ENCODE measurements at places on chromosomes 13 and 19.

- DNase-seq = no peak
Measured at GRCh38 chr13:28401303-28402056, 93.4 kb downstream of the FLT1 start.

DNA sequence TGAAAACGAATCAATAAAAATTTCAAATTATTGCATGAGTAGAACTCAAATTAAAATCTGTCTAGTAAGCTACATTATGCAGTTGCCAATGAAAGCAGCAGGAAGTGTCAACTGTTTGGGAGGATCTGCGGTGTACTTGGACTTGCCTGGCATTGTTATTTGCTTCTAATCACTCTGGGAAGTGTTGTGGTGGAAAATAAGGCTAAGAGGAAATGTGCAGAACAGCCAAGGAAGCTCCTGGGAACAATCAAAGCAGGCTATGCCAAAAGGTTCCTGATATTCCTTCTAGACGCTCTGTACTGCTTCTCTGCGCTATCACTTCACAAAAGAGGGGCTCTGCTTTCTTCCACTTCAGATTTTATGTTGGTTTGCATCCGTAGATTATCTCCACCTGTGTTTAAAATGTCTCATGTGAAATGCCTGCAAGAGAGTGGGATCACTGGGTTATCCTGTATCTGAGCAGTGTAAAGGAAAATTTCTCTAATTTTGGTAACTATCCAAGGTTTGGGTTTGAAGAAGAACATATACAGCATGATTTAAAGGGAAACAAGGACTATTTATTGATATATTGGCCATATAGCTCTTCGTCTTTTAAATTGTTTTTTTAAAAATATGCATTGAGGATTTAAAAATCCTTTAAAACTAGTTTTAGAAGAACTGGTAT is 182.7 kb upstream of the CSNK1A1L start:
- DNase-seq = no peak

DNA sequence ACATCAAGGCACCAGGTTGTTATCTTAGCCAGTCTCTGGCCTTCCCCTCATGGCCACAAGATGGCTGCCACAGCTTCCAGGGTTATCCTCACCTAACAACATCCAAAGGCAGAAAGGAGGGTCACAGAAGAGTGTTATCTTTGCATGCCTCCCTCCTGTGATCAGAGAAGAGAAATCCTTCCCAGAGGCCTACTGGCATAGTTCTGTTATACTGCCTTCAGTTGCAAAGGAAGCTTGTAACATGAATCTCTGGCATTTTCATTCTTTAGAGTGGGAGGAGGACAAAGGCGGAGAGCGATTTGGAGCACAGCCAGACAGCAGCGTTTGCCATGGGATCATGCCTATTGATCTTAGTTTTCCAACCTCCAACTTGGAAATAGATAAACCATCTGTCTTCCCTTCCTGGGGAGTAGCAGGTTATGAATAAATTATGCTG is 135.7 kb downstream of the DNAJC15 start:
- DNase-seq = no peak

GRCh38 chr13:108495646-108496361 is 133.6 kb upstream of the MYO16 start:
- no peak for DNase-seq

DNA sequence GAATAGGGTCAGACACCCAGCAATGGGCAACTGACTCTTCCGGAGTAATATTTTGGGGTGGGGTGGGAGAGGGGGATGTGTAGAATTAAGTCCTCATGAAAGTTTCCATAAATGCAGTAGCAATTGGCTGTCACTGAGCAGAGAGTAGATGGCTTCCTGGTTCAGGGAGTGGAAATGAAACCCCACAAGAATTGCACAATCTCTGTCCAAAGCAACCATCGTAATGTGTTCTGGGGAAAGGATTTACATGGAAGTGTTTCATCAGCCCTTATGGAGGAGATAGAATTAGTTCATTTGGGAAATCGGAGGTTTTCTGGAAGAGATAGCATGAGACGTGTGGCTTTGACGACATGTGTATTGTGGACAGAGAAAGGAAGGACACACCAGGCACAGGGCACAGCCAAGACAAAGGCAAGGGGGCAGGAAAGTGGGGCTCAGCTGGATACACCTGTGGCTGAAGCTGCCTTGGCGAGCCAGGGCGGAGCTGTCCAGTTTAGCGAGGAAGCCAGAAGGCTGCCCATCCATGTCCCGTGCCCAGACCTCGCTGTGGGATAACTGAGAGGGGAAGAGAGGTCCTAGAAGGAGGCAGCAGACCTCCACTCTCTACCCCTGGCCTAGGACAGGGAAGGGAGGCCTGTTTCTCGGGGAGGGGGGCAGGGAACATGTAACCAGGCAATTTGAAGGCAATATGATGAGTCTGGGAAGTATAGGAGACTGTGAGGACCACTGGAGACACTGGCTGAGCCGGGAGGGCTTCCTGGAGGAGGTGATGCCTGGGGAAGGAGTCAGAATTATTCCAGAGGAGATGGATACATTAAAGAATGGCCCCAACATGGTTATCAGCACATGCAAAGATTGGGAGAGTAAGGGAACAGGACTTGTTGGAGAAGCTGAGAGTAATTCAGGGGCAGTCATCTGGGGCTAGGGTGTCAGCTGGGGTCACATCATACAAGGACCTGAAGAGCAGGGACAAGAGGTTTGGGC is 2.6 kb upstream of the CLEC4G start:
- DNase-seq = no peak

GRCh38 chr19:56507446-56508289 is at the start of gene ZNF471:
Gene ZNF471 (plus strand): TSS chr19:56507855. CDS start chr19:56511572, 3,717 bp downstream.
- DNase-seq = peak; percentile 81

DNA sequence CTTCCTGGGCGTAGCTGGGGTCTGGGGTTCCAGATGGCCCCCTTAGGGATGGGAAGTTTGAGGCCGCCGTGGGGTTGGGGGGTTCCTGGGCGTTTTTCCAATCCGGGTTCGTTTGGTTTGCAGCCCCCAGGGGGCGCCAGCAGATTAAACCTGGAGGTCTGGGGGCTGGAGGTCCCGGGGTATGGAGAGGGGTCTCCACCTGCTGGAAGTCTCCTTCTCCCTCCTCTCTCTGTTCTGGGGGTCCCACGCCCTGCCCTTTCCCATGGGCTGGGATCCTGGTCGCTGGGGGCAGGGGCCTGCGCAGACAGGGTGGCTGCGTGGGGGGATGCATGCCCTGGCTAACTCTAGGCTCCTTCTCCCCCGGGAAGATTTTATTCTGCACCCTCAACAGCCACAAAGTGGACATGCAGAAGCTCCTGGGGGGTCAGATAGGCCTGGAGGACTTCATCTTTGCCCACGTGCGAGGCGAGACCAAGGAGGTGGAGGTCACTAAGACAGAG is 899 bp downstream of the GIPC3 start:
- peak; percentile 83 for DNase-seq

- DNase-seq = no peak
Measured at GRCh38 chr19:12093777-12094176, 29.2 kb downstream of the ZNF844 start.

GRCh38 chr19:50266896-50267295 is 62.3 kb downstream of the KCNC3 start:
- DNase-seq = no peak

GRCh38 chr13:103557878-103558277 is 491.7 kb upstream of the SLC10A2 start:
- DNase-seq = no peak

DNA sequence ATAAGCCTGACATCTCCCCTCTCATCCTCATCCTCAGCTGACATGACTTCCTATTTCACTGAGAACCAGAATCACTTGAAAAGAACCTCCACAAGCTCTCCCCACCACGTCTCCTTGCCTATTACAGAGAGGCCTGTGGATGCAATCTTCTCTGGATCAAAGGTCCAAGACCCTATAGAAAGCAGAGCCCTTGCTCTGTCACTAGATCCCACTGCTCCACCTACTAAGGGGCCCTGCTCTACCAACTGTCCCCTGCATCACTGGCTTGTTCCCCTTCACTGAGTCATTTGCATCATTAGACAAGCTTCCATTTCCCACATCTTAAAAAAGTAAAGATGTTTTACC is 40.8 kb downstream of the RCBTB2 start:
- no peak for DNase-seq

- DNase-seq = no peak
Measured at GRCh38 chr19:41637484-41637883, 10.6 kb upstream of the CEACAM4 start.

- no peak for DNase-seq
Measured at GRCh38 chr13:29508876-29509252, 86.6 kb downstream of the SLC7A1 start.

DNA sequence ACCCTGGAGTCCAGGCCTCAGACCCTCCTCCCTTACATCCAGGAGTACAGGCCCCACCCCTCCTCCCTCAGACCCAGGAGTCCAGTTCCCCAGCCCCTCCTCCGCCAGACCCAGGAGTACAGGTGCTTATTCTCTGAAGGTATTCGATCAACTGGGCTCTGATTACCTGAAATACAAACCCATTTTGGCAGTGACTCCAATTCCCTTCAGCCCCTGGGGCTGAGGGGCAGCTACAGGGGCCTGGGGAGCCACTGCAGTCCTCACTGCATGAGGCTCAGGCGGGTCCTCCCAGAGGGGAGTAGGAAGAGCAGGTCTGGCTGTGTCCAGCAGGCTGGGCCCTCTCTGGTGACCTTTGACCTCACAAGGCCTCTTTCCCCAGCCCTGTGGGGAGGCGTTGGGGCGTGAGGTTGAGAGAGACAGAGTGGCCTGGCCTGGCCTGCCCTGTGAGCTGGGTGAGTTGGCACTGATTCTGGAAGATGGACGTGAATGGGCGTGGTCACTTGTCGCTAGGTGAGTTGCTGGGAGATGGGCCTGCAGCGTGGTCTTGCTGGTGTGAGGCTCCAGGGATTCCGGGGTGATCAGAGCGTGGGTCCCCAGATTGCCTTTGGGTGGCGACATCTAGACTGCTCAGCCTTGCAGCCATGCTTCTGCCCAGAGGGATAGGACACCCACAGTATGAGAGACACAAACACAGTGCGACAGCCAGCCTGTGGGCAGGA is 3.1 kb downstream of the BCAT2 start:
- DNase-seq = no peak

DNA sequence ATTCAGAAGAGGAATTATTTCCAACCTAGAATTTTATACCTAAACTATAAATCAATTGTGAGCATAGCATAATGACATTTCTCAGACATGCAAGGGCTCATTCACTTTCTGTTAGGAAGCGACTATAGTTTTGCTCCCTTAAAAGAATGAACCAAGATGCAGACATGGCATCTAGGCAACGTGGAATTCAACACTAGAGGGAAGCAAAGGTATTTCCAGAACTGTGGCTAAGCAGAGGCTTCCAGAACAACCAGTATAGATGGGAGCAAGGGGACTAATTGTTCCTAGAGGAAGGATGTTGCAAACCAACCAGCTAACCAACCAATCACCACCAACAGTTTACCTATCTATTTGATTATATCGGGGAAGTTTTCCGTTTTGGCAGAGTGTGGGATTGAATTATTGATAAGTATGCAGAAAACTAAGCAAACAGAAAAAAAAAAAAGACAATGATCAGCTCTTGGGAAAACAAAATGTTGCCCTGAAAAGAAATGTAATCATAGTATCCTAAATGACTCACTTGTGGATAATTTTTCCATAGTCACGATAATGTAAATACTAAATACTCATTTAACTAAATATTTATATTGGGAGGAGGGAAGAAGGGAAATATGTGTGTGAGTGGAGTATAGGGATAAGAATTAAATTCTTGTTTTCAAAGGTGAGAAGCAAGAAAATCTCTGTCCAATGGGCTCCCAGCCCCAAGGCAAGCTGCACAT is 21.1 kb downstream of the ARL11 start:
- no peak for DNase-seq

DNA sequence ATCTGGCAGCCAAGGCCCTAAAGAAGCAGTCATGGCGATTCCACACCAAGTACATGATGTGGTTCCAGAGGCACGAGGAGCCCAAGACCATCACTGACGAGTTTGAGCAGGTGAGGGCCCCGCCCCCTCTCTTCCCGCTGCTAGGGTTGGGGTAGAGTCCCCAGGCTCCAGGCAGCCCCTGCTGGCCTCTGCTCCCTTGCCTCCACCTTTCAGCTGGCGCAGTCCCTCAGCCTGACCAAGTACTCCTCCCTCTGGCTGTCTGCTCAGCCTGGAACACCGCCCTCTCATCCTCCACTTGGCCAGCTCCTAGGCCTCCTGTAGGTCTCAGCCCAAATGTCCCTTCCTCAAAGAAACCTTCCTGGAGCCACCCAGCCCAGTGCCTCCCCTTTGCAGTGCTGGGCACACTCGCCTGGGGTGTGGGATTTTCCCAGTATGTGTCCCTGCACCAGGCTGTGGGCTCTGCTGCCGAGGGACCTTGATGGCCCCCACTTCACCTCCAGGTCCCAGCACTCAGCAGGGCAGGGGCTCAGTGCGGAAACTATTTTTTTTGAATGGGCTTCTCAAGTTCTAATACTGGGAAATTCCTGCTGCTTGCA is 5.7 kb downstream of the LENG1 start:
- DNase-seq = no peak

GRCh38 chr13:112918746-112919145 is 50.3 kb upstream of the MCF2L start:
- no peak for DNase-seq

DNA sequence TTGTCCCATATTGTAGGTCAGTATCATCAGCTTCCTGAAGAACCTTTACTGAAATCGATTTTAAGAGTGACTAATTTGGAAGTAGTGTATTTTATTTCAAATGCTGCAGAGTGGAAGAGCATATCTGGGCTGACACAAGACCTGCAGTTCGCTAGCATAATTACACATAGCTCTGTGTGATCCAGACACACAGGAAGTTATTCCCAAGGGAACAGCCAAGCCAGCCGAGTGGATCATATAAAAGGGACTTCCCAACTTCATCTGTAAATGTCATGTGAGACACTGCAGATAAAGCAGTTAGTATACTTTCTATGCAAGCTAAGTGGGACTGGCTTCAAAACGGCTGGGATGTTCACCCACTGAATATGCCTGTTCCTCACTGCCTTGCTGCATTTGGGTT is 760.4 kb downstream of the SLITRK1 start:
- DNase-seq = no peak

DNA sequence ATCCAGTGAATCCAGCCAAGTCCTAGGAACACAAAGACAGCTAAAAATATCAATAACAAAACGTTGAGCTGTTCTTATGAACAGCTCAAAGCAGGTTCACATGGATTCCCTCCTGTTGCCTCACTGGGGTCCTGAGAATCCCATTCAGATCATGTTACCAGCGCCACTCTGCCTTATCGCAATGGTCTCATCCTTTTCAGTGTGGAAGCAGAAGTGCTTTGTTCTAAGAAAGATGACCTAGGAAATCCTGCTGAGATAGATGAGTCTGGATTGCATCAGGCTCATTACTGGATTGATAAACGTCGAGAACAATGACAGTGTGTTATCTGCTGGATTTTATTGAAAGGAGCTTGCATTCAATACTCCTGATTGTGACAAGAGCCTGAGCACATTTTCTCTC is 87.0 kb downstream of the SLAIN1 start:
- DNase-seq = no peak

DNA sequence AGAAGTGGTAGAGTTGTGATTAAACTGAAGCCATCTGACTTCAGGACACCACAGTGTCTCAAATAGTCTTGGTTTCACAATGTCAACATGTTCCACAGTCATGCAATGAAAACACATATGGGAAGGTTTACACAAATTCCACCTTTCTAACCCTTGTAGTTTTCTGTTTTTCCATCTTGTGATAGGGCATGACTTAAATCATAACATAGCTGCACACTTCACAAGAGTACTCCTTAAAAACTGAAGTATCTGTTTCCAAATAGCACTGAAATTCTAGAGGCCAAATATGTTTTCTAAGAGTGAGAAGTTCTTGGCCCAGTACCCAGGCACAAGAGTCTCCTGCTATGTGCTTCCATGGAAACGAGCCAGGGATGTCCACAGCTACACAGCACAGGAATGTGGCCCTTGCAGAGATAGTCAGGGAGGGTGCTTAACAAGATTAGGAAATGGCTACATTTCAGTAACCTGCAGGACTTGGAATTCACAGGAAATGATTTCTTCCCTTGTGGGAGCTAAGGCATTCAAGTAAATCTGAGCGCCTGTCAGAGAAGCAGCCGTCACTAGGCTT is 269.1 kb downstream of the NDFIP2 start:
- DNase-seq = no peak
